Right renal cortex interstitium (tissue), 3 donors: ENCODE measurements at places on chromosomes 7 and 10.

GRCh38 chr7:74466196-74466813 is 12.6 kb downstream of the GTF2IRD1 start:
- DNase-seq = no peak

DNA sequence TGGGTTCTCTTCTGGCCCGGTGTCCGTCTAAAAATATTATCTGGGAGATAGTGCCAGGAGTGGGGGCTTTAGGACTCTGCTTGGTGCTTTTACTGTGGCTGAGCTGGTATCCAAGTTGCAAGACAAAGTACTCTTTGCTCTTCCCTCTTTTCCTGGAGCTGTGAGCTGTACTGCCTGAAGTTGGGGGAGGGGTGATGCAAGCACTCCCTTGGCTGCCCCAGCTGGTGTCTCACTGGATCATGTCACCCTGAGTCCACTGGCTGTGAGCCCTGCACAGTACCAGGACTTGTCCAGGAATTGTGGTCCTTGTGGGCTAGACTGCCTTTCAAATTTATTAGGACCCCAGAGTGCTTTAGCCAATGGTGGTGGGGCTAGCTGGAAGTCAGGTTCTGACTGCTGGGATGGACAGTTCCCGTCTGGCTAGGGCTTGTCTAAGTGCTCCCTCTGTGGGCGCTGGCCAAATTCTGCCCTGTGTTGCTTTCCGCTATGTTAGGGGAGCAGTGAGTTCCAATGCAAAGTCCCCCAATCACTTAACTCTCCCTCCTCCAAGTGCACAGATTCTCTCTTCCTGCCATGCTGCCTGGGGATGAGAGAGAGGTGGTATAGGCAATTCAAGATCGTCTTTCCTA is 13.1 kb downstream of the CC2D2B start:
- no peak for DNase-seq

- no peak for DNase-seq
These were observed 266.8 kb downstream of the CELF2 start for GRCh38 chr10:11284291-11285085.

DNA sequence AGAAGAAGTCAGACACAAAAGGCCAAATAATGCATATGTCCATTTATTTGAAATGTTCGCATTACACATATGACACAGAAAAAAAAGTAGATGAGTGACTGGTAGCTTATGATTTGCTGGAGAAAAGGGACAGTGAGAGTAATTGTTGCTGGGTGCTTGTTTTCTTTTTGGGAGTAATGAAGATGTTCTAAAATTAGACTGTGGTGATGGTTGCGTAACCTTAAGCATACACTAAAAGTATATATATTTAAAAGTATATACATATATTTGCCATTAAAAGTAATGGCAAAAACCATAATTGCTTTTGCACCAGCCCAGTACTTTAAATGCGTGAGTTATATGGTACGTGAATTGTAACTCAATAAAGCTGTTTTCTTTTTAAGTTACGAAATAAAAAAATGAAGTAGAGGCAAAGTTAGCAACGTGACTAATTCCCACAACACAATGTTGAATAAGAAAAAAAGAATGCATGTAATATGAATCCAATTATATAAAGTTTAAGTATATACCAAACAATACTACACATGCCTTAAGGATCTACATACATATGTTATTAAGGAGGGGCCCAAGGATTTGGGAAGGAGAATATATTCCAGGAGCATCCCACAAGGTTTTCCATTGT is 360.4 kb upstream of the CELF2 start:
- DNase-seq = no peak

GRCh38 chr7:132376361-132377013 is 199.8 kb downstream of the PLXNA4 start:
- DNase-seq = no peak

GRCh38 chr7:22861576-22861975 is 38.9 kb upstream of the TOMM7 start:
- DNase-seq = no peak

- no peak for DNase-seq
These were observed 43.3 kb upstream of the FZD8 start for GRCh38 chr10:35685402-35685801.

- DNase-seq = no peak
These were observed 205.3 kb upstream of the KLF6 start for GRCh38 chr10:3990307-3990706.

DNA sequence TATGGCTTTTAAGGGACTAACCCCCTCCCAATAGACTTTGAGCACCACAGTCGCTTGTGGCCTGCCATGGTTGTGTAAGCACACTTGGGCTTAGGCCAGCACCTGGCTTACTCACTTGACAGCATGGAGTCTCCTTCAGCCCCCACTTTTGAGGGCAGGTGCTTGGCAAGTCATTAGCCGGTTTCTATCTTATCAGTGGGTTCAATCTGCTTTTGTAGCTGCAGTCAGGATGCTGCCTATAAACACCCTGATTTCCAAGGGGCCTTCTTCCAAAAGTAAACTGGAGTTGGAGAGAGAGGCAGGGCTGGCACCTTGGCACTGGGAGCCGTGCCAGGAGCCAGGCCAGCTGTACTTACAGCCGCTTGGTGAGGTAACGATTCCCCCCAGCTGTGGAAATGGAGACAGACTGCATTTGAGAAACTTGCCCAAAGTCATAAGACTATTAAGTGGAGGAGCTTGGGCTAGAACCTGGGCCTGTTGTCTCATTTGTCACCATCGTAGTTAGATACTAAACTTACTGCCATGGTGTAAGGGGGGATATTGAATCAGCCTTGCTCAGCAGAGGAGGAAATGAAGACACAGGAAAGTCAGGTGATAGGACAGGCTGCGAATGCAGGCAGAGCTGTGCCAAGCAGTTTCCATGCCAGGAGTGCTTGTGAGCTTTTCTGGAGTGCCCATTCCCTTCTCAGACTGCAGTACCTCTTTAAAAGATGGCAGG is 92.2 kb upstream of the EFCAB10 start:
- no peak for DNase-seq

DNA sequence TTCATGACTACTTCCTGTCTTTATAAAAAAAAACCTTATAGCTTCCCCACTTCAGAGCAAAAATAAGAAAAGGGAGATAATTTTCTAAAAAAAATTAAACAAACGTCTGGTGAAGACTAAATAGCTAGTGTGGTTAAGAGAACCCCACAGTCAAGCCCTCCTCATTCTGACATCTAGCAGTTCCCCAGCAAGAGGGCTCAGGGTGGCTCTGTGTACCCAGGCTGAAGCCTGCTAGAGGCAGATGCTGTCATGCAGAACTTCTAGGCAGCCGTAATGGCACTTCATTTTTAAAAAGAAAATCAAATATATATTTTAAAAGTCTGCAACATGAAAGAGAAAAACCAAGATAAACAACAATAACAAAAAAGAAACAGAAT is 223.1 kb upstream of the KLF14 start:
- DNase-seq = no peak

GRCh38 chr7:92740700-92741126 is 95.7 kb downstream of the CDK6 start:
- no peak for DNase-seq

GRCh38 chr10:86163522-86164173 is 202.9 kb downstream of the GRID1 start:
- DNase-seq = no peak

DNA sequence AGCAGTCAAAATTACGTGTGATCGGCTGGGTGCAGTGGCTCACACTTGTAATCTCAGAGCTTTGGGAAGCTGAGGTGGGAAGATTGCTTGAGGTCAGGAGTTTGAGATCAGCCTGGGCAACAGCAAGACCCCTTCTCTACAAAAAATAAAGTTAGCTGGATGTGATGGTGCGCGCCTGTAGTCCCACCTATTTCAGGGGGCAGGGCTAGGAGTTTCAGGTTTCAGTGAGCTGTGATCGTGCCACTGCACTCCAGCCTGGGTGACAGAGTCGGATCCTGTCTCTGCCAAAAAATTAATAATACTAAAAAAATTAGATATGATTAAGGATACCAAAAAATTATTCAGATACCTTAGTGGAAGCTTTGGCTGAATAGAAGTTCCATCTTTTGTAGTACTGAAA is 136.4 kb downstream of the SDK1 start:
- DNase-seq = no peak

GRCh38 chr10:100670828-100671479 is 74.4 kb upstream of the PAX2 start:
- no peak for DNase-seq

DNA sequence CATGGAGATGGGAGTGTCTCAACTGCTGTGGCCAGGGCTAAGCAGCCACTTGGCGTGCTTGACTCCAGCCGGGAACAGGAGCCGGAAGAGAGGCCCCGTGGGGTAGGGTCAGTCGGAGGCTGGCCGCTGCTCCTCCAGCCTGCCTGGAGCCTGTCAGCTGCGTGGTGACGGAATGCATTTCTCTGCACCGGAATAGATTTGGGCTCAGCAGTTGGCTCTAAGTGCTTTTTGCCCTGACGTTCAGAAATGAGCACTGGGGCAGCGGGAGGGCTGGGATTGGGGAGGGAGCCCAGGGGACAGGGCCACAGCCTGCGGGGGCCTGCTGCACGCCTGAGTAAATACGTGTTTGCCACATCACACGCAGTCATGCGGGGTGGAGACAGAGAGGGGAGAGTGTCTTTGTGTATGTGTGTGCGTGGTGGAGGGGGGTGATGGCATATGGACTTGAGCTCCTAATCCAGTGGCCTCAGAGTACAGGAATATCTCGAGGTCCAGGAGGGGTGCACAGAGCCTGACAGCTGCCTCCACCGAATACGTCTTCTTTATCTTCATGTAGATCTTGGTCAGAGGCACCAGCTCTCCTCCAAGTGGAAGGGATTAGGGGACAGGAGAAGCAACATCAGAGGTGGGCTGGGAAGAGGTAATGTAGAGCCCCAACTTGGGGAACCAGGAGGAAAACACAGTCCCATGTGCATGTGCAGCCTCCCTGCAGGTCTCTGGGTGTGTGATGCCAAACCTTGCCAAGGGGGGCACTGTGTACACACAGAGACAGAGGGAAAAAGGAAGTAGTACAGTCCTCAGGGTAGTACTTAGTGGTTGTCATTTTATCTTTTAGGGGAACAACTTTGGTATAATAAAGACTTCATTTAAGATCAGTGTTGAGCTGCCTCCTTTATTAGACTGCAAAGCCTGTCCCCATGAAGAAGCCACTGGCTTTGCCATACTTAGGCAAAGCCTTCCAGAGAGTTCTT is 151.4 kb downstream of the CDH23 start:
- peak; percentile 54 for DNase-seq

DNA sequence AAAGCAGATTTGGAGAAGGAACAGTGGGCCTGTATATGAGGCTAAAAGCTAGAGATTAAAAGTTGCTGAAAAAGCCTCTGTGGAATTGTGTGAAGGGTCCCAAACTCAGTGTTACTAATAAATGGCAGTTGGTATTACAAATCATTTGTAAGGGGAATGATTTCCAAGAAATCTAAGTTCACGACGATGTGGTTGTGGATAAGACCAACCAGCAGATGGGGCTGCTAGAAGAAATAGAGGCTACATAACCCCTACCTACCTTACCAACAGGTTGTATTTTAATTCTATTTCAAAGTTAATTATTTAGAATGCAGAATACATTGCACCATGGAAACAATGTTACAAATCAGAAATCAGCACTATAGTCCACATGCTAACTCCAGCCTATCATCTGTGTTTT is 377.1 kb downstream of the HPSE2 start:
- no peak for DNase-seq

DNA sequence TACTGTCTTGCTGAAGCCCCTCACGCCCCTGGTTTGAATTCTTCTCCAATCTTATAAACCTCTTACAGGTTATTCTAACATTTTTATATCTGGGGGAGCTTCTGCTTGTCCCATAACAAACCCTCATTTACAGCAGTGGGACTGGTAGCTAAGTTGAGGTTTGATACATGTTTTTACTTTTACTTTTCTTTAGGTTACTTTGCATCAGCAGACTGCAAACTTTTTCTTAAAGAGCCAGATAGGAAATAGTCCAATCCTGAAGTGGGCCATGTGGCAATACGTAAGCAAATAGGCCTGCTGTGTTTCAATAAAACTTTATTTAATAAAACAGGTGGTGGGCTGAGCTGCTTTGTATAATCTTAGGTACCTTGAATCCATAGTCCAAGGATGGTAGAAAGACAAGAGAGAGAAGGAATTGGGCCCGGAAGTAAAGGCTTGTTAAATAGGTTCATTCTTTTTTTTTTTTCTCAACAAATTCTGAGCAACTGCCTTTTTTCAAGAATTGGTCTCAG is 27.3 kb downstream of the RAB18 start:
- DNase-seq = no peak

DNA sequence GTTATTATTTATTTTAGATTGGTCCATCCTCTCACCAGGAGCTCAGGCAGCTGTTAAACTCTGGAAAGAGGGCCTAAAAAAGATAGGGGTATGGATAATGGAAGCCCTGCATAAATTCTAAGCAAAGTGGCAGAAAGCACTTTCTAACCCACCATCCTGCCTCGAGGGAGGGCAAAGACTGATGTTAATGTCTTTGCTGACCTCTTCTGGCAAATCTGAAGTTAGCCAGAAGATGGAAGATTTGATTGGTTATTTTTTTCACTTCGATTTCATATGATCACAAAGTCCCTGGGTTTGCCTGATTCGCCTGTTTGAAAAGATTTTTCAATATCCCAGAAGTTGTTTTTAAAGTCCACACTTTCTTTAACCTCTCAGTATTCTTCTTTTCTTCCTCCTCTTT is 24.8 kb downstream of the OR9A2 start:
- DNase-seq = no peak

GRCh38 chr7:25759286-25759685 is 392.7 kb upstream of the NFE2L3 start:
- no peak for DNase-seq

GRCh38 chr7:75734586-75735458 is 3.9 kb downstream of the HIP1 start:
- no peak for DNase-seq

DNA sequence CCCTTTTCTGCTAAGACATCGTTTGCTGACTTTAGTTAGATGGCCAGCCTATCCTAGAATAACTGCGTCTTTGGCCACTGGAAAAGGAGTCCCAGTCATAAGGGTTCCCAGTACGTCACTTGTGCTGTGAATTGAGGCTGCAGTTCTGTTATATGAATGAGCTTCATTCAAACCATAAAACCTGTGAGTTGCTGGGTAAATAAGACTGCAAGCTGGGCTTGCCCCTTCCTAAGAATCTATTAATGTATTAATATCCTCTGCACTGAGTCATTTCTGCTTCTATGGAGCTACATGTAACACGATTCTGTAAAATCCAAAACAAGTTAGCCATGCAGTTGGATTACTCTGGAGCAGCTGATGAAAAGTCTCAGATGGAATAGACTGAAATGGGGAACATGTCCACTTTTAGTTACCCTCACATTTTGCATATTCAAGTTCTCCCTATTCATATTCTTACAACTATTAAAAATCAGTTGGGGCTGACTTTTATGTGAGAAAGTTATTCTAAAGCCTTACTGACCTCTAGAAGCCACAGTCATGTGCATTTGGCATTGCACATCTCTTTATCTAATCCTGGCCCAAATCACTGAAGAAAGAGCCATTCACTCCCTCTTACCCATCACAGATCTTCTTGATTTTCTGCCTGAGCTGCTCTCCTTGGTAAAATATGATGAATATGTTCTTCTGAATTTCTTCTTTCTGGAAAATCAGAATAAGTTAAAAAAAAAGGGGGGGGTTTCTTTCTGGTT is 41.8 kb upstream of the TMEM213 start:
- no peak for DNase-seq
